Forelimb muscle (tissue), 1 donor: ENCODE measurements at places on chromosomes 13 and 19.

GRCh38 chr13:59356607-59357006 lies 807.1 kb downstream of the DIAPH3 start:
- no peak for DNase-seq

GRCh38 chr19:789701-790060 lies 7.6 kb upstream of the PTBP1 start:
- DNase-seq: no peak

DNA sequence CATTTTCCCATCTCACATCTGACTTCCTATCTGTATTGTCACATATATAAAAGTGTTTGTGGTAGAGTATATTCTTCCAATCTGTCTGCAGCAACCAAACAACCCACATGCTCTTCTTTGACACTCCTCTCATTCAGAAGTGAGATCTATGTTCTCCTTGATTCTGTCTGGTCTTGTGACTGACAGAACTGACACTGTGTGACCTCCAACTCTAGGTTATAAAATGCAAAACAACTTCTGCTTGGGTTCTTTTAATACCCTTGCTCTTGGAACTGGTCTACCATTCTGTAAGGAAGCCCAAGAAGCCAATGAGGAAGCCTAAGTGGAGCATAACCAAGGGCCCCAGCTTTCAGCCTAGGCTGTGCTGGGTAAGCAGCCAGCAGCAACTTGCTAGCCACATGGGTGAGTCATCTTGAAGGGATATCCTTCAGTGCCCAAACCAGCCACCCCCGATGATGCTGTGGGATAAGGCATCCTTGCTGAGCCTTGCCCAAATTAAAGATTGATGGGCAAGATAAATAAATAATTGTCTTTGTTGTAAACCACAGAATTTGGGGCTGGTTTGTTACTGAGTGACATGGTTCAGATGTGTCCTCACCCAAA lies 18.4 kb upstream of the ITM2B start:
- DNase-seq: no peak

DNA sequence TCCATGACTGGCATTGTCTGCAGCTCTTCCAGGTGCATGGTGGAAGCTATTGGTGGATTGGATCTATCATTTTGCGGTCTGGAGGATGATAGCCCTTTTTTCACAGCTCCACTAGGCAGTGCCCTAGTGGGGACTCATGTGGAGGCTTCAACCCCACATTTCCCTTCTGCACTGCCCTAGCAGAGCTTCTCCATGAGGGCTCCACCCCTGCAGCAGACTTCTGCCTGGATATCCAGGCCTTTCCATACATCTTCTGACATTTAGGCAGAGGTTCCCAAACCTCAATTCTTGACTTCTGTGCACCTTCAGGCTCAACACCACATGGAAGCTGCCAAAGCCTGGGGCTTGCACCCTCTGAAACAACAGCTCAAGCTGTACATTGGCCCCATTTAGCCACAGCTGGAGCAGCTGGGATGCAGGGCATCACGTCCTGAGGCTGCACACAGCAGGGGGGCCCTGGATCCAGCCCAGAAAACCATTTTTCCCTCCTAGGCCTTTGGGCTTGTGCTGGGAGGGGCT lies 800.2 kb upstream of the MIR17HG start:
- DNase-seq: no peak

DNA sequence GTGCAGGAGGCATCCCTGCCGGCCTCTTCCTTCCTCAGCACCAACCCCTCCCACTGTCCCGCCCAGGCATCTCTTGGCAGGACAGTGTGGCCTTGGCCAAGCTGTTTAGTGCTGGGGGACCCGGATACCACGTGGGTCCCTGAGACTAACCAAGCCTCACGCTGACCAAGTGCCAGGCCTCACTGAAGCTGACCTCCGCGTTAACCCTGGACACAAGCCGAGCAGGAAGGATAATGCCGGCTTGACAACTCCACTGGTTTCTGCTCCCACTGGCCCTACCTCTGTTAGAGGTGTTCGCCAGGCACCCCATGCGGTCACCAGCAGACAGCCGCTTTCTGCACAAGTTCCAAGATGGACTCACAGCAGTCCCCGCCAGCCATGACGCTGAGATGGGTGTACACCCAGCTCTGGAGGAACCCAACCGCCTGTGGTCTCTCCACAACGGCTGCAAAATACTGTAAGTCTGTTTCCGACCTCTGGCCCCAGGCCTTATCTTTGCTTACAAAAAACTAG lies 12.4 kb downstream of the GRTP1 start:
- DNase-seq: no peak

GRCh38 chr13:73693215-73693614 lies 441.0 kb downstream of the KLF12 start:
- no peak for DNase-seq

DNA sequence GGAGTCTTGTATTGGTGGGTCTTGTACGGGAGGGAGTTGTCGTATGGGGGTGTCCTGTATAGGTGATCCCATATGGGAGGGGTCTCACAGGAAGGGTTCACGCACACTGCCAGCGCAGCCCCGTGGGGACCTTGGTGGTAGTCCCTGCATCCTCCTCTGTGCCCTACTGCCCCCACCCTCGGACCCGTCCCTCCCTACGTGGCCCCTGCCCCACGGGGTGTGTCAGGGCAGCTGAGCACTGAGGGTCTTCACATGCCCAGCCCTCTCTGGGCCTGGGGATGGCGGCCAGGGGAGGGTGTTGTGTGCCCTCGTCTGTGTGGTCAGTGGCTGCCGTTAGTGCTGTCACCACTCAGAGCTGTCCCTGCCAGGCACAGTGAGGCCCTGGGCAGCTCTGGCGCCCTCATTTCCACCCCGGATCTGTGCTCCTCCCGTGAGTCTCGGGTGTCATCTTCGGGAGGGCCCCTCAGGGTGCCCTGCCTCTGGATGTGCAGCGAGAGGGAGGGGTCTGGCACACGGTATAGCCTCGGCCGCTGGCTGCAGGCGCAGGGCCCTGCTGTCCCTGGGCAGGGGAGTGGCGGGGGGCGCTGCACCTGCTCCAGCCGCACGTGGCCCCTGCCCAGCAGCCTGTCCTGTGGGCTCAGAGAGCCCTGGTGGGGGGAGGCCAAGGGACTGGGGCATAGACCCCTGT lies 16.0 kb upstream of the GNA15 start:
- DNase-seq: no peak

DNA sequence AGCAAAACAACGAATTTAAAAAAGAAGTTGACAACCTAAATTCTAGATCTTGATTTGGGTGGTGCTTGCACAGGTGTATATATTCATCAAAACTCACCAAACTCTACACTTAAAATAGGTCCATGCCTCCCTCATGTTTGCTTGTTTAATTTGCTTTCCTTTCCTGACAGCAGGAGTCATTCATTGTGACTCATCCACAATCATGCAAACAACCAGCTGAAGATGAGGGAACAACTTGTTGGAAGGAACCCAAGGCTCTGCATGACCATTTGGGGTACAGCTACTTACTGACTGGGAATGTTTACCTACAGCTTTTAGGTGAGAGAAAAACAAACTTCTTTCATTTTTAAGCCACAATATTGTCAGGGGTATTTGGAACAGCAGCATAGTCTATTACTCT lies 96.6 kb downstream of the RXFP2 start:
- DNase-seq: no peak

DNA sequence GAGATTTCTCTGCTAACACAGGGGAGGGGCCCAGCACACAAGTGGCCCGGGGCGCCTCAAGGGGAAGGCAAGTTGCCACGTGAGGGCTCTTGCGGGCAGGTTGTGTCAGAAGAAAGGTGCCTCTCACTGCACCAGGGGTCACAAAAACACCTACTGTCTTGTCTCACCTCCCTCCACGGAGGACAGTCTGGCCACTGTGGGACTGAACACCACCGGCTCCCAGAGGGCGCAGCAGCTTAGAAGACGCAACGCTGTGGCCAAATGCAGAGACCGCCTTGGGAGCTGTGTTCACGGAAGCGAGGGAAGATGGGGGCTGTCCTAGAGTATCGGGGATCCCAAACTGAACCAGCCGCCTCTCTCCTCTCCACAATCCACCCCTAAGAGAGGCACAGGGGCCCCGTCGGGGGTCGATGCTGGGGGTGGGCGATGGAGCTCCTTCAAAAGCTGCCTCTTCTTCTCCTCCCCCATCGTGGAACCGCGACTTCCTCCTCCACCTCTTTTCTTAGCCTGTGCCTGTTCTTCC lies 177.5 kb downstream of the FOXO1 start:
- no peak for DNase-seq

DNA sequence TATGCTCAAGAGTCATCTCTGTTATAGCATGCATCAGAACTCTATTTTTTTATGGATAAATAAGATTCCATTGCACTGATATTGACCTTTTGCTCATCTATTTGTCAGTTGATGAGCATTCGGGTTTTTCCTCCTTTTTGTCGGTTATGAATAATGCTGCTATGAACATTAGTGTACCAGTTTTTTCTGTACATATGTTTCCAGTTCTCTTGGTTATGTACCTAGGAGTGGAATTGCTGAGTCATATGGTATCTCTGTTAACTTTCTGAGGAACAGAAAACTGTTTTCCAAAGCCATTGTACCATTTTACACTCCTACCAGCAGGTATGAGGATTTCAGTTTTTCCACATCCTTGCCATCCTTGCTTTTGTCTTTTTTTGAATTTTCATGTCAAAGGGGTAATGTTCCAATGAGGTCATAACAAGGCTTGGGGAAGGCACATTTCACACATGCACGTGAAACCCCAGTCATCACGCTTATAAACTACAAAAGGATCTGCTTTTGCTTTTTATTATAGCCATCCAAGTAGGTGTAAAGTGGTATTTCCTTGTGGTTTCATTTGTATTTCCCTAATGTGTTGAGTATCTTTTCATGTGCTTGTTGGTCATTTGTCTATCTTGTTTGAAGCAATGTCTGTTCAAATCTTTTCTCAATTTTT lies 14.6 kb downstream of the KBTBD7 start:
- DNase-seq: no peak

DNA sequence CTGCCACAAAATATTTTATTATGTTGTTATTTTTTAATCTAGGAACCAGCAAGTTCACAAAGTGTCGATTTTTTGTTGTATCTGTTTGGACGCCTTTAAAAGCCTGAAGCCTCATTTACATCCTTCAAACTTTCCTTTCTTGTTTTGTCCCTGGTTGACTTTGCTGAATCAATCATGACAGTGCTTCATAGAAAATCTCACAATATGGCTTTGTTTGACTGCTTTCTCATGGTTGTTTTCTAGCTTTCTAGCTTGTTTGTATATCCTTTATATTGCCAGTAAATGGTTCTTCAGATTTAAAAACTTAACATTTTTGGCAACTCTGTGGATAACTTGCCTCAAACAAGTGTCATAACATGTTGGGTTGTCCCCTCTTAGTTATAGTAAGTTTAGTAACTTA lies 84.1 kb upstream of the ATXN8OS start:
- no peak for DNase-seq

GRCh38 chr13:46350003-46350402 lies 37.0 kb downstream of the RUBCNL start:
- DNase-seq: no peak

DNA sequence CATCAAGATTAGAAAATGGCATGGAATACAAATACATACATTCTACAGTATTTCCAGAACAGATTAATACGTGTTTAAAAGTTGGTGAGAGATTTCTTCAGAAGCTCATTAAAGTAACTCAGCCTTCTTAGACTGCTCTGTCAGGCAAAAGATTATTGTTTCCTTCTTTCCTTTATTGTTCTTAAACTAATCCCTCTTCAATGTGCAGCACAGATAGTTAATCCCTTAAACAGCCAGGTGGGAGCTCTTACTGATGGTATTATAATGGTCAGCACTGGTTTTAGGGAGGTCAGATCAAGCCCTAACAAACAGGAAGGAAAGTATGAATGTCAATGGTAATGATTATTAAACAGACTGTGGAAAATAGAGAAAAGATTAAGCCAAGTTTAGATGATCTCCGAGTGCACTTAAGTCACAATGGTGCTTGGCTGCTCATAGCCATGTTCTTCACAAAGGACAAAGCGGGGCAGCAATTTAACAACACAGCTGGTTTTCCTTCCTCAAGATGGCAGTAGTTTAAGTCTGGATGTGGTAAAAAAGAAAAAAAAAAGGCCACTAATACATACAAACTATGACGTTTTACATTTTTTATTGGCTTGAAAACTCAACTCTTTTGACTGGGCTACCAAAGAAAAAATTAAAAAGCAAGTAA lies 992.6 kb downstream of the PCDH9 start:
- no peak for DNase-seq

- no peak for DNase-seq
These were observed 823 bp upstream of the ZNF567 start for GRCh38 chr19:36686365-36687213.

DNA sequence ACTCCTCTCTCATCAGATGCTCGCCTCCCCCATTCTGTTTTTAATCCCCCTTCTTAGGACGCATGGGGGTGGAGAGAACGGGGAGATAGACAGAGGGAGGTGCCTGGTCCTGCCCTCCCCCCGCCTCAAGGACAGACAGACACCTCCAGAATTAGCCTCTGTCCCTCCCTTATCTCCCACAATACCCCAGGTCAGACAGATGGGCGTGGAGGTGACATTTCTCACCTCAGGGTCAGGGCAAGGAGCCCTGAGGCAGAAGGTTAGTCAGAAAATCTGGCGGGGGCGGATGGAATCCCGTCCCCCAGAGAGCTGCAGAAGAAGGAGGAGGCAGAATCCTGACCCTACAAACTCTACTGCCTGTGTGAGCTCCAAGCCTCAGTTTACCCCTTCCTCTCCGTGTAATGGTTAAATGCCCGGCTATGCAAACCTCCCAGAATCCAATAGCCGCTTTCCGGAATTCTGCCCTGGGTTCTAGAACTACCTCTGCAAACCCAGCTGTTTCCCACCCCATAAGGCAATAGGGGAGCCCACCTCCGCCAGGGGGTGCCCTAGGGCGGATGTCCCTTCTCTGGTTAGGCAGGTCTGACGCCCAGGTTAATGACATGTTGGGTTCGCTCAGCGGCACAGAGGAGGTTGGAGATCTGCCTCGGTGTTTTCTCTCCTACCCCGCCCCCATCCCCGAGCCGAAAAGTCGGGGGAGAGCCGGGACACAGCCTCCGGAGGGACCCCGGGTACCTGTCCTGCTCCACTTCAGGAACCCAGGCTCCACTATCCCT lies 900 bp downstream of the PPP1R13L start:
- no peak for DNase-seq

GRCh38 chr19:45352062-45352461 lies 11.5 kb downstream of the KLC3 start:
- DNase-seq: no peak

GRCh38 chr19:58033741-58034476 lies at the start of gene ZSCAN1:
ZSCAN1 (plus strand) TSS chr19:58034025; CDS start chr19:58037837, 3,812 bp downstream.
- peak; percentile 50 for DNase-seq

- no peak for DNase-seq
These were observed 3.0 kb downstream of the LATS2 start for GRCh38 chr13:21058361-21058760.

DNA sequence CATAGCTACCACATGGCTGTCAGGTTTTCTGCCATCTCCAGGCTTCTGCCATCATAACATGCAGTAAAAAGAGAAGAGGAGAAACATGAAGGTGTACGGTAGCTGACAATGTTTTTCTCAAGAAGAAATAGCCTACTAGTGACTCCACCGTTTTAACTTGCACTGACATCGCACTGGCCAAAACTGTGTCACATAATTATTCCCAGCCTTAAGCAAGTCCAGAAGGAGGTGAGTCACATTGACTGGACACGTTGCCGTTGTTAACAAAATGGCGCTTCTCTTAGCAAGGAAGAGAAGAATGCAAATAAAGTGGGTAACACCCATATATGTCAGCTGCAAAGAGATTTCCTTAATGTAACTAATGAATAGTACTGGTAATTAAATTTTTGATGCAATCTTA lies 810.4 kb upstream of the SLC10A2 start:
- no peak for DNase-seq
